ENCODE measurements at places on chromosomes 4 and X.

DNA sequence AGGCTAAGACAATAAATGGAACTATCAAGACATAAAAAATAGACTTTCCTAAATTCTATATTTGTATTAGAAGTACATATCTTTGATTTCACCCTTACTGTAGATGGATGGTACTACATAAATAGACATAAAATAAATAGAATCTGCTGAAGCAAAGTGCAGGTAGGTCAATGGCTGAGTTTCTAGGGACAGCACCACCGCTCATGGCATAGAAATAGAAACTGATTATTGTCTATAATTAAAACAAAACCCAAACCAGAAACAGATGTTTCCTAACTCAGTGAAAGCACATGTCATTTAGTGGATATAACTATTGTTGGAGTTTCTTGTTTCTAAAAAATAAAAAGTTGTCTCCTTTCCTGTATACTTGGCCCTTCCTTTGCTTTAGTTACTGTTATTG lies 387.3 kb upstream of the ADGRL3 start:
- DNase-seq, result no peak

DNA sequence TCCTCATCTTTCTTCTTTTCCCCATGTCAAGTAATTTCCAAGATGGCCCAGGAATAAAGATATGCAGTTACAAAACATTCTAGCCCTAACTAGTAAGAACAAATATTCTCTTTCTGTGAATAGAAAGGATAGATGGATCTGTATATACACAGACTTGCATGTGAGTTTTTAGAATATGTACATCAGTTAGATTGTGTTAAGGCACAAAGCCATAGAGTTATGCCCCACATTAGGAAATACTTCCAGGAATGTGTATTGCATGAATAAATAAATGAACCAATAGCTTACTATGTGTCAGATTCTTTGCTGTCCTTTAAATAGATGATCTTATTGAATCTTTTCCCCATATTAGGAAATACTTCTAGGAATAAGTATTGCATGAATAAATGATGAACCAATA lies 46.0 kb upstream of the TMPRSS11E start:
- DNase-seq, result no peak

DNA sequence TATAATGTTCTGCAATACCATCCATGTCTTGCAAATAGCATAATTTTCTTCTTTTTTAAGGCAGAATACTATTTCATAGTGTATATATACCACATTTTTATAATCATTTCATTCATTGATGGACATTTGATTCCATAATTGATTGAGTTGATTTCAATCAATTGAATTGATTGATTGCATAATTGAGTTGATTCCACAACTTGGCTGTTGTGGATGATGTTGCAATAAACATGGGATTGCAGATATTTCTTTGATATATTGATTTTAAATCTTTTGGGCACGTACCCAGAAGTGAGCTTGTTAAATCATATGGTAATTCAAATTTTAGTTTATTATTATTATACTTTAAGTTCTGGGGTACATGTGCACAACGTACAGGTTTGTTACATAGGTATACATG lies 232.8 kb downstream of the GALNTL6 start:
- no peak for DNase-seq

DNA sequence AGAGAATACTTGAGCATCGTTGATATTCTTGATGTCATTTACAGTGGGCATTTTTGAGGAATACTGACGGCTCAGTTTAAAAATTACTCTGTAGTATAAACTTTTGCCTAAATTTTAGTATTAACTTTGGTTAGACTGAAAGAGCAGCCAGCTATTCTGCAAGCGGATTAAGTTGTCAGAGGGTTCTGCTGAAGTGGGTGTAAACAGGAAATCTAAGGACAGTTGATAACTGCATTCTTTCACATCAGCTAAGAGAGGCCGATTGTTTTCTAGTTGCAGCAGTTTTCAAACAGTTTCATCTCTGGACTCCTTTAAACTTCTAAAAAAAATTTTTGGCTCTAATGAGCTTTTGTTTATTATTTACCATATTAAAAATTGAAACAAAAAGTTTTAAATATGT lies 149.6 kb downstream of the RAPGEF2 start:
- no peak for DNase-seq

- DNase-seq, result peak; percentile 18
Observed at GRCh38 chr4:38728631-38729141, 54.1 kb downstream of the TLR10 start.

DNA sequence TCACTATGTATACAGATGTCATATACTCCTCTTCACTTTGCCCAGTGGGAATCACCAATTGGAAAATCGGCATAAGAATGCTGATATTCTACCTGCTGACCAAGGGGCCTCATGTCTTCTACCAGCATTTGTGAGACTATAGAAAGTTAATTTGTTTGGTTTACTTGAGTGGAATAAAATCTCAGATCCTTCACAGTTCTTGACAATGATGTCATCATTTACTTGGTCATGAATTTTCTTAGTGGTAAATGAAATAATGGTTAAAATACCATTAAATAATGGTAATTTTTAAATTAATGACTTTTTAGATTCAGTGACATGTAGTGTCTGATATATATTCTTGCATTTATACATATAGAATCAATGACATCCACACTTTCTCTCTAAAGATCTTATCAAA lies 1052.6 kb downstream of the ADGRL3 start:
- DNase-seq, result no peak

- DNase-seq, result no peak
Observed at GRCh38 chrX:27251369-27251768, 211.8 kb downstream of the PPP4R3C start.

- DNase-seq, result peak; percentile 2
Observed at GRCh38 chr4:91064157-91064853, 937.1 kb downstream of the CCSER1 start.

DNA sequence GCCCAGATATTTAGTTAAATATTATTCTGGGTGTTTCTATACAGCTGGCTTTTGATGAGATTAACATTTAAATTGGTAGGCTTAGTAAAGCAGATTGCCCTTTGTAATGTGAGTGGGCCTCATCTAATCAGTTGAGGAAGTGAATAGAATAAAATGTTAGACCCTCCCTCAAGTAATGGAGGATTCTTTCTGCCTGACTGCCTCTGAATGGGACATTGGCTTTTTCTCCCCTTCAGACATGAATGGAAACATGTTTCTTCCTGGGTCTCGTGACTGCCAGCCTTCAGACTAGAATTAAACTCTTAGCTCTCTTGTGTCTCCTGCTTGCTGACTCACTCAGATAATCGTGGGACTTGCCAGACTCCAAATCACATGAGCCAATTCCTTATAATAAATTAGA lies 266.7 kb downstream of the INPP4B start:
- DNase-seq, result no peak
